Ureter (tissue), 1 donor: ENCODE measurements at places on chromosomes 12 and 14. TPM values are rescaled to one million over a fixed set of nuclear protein-coding genes. Genes with fewer than 3 reads are reported as not detected.

DNA sequence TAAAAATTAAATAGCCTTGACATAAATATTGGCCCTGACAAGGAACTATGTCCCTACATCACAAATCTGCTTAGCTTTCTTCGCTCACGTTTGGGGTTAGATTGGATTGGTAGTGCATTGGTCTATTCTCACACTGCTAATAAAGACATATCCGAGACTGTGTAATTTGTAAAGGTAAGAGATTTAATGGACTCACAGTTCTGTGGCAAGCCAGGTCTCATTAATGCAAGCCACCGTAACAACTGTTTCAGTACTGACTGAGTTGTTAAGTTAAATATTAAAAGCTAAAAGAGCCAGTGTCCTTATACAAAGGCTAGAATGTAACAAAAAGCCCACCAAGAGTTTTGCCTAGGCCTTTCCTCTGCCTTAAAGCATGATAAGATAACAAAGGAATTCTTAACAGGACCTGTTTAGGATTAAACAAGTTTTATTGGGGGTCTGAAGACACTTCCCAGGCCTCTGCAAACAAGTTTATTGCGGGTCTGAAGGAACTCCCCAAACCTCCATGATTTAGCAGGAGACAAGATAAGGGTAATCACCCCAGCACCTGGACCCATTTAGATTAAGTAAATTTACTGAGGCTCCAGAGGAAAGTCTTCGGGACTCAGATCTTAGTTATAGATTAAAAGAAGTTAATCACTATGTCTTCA is 88.2 kb upstream of the PTGDR start:
- DNase-seq = no peak

DNA sequence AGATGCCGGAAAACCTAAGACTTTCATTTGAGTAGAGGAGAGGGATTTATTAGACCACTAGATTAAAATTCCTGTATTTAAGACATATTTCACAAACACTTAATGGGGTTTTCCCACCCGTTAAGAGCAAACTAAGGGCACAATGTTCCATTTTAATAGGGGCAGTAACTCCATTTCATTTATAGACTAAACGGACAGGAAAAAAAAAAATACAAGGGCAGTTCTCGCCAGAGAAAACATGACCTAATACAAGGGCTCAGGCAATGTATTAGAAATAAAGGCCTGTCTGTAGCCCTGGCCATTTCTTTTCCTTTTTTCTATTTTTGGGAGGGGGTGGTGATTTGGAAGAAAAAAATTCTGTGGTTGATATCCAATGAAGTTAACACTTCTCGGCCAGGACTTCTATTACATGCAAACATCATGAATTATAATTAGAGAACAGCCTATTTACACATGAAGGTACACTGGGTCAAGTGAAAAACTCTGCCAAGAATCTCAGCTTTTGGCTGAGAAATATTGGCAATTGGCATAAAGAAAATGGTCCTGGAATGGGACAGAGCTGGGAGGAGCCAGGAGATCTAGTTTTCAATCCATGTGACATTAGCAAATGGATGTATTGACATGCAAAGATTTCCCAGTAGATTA is 641.1 kb upstream of the TBX3 start:
- no peak for DNase-seq

GRCh38 chr12:58502226-58502625 is 418.1 kb downstream of the LRIG3 start:
- no peak for DNase-seq

GRCh38 chr12:31874961-31875608 is 84.1 kb upstream of the RESF1 start:
- peak; percentile 71 for DNase-seq

DNA sequence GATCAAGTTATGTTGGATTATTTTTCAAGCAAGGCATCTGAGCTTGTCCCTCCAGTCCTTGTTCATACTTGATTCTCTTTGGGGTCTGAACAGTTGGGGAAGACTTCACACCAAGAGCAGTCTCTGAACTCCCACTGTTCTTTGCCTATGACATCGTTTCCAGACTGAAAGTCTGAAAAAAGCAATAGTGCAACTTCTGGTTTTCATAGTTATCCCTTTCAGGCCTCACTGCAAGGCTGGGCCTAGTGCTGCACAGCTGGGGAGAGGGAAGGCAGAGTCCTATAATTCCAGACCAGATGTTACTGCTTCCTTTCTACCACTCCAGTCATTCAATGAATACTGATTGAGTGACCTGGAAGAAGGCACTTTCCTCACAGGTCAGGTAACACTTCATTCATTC is 187.1 kb upstream of the CCND2 start:
- no peak for DNase-seq

The PRKD1 gene
- 19.8 TPM for total RNA-seq

GRCh38 chr14:69149461-69150244 is 3.3 kb downstream of the DCAF5 start:
- DNase-seq = no peak

DNA sequence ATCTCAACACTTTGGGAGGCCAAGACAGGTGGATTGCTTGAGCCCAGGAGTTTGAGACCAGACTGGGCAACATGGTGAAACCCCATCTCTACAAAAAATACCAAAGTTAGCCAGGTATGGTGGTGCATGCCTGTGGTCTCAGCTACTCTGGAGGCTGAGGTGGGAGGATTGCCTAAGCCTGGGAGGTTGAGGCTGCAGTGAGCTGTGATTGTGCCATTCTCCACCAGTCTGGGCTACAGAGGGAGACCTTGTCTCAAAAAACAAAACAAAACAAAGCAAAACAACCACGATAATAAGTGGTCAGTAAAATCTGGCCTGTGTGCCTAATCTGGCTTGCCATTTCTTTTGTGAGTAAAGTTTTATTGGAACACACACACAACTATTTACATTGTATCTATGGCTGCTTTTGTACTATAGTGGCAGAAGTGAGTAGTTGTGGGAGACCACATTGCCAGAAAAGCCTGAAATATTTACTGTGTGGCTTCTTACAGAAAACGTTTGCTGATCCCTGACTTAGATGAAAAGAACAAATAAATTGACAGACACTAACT is 19.4 kb upstream of the KLRG1 start:
- DNase-seq = no peak

- no peak for DNase-seq
These were observed 29.0 kb downstream of the ACTN1 start for GRCh38 chr14:68950111-68950510.

GRCh38 chr14:58733451-58734208 is 95.9 kb downstream of the DACT1 start:
- DNase-seq = no peak

The SERPINA5 gene
- total RNA-seq = 4.4 TPM

DNA sequence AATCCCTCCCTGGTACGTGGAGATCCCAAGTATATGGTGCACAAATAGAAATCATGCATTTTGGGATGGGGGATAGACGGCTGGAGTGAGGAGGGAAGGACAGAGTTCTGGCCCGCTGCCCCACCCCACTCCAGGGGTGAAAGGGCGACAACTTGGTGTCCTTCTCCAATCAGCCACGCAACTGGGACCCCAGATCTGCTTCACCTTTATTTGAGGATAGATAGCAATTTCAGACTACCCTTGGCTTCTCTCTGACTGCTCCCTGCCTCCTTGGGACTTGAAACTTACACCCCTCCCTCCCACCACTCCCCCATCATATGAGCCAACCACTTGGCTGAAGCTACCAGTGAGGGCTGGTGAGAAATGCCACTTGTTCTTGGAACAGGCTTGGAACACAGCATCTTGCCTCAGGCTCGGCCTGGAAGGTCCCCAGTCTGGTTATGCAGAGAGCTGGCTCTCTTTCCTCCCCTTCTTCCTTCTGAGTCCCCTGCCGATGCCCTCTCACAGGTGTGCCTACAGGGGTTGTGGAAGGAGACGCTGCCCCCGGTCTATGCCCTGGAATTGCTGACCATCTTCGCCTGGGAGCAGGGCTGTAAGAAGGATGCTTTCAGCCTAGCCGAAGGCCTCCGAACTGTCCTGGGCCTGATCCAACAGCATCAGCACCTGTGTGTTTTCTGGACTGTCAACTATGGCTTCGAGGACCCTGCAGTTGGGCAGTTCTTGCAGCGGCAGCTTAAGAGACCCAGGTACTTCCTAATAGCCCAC is 8.1 kb downstream of the OAS3 start:
- DNase-seq = no peak

DNA sequence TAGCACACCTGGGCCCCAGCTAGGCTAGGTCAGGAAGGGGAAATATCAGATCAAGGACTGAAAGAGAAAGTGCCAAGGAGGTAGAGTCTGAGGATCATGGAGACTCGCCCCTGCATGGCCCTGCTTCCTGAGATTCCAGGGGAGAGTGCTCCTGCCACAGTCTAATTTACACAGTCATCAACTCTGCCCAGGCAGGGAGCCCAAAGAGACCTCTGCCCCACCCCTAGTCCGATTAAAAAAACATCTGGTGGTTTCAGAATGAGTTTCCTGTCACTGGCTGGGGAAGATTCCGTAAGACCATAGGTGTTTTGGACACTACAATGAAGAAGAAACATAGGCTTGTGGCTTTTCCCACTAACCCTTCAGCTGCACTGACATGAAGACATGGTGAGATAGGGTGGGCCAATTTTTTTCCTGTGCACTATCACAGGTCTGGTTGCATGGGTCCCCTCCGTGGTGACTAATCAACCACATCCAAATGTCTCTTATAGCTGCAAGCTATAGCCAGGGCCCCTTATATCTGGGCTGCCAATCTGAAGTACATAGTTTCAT is 31.5 kb upstream of the GZMB start:
- no peak for DNase-seq

The HIF1A gene
- total RNA-seq = 242 TPM

GRCh38 chr12:13583630-13584029 is 387.1 kb downstream of the EMP1 start:
- no peak for DNase-seq

GRCh38 chr12:25806271-25806670 is 152.2 kb upstream of the RASSF8 start:
- DNase-seq = no peak

- DNase-seq = no peak
These were observed 29.4 kb upstream of the MYF6 start for GRCh38 chr12:80677994-80678393.

- no peak for DNase-seq
These were observed 11.5 kb downstream of the GPR33 start for GRCh38 chr14:31476131-31476866.
